ENCODE measurements at places on chromosomes 11 and 22.

GRCh38 chr11:126352163-126352562 is 3.3 kb upstream of the ST3GAL4 start:
- DNase-seq, result no peak

GRCh38 chr11:115194802-115195110 is 309.5 kb downstream of the CADM1 start:
- DNase-seq, result no peak

DNA sequence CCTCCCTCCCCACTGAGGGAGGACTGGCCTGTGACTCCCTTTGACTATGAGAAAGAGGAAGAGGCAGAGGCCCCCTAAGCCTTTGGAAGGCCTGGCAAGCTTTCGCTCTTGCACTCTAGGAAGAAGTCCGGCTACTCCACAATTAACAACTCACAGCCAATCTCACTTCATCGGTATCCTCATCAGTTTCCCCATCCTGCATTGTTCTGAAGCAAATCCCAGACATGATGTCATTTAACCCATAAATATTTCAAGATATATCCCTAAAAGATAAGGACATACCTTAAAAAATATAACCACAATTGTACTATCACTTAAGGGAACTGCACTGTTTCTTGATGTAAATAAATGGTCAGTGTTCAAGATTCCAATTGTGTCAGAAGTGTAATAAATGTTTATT is 63.1 kb downstream of the CWC15 start:
- no peak for DNase-seq

- peak; percentile 6 for DNase-seq
Observed at GRCh38 chr22:22593964-22594656, 35.0 kb upstream of the PRAME start.

DNA sequence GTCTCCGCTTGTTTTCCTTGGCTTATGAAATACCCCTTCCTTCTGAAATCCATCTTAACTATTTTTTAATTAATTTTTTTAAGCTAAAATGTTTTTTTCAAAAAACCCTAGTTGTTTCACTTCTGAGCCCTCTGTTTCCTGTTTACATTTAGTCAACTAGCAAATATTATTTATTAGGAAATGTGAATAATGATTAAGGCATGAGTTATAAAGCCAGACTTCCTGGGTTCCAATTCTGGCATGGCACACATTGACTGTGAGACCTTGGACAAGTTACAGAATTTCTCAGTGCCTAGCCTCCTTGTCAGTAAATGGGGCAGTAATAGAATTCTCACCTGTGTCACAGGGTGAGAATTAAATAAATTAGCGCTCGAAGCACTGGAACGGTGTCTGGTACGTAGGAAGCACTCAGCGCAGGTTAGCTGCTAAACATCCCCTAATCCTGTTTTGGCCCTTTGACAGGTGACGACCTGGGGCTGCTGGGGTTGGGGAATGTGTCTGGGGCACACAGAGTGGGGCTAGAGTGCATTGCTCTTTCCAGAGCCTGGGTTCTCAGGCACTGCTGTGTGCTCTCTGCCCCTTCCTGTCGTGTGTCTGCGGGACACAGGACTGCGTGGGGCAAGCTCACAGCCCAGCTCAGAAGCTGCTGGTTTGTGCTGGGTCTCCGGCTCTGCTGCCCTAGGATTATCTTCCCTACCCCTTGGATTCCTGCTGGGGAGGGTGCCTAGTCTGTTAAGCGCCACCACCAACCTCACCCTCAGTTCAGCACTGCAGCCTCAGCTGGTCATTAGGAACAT is 13.1 kb downstream of the PANX1 start:
- no peak for DNase-seq

DNA sequence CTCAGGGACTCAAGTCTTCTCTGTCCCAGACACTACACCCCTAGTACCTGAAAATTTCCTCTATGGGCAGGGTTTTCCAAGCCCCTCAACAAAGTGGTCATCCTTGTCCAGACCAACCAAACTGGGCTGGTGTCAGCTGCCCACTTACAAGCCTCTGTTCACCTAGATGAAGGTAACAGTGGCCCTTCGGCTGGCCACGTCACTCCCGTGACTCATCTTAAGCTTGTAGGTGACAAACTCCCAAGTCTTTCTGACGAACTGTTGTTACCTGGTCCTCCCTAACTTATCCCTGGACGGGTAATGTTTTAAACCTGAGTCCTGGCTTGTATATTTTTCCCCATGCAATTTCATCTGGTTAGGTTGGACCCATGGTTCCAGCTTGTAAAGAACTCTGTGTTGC is 4.7 kb downstream of the CXCR5 start:
- no peak for DNase-seq

DNA sequence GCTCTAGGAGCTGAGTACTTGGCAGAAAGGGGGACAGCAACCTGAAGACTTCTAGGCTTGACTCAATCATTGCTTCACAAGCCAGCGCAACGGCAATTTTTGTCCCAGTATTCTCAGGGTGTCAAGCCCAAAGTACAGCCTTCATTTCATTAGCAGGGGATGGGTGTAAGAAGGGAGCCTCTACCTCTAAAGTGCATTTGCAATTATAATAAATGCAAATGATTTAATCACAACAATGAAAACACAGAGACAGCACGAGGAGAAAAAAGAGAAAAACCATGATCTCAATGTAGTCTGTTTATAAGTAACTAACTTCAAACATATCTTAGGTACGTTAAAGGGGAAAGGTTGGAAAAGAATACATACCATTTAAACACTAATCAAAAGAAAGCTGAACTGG is 34.7 kb downstream of the ZBTB44 start:
- DNase-seq, result no peak

GRCh38 chr11:59214141-59214893 is 1.6 kb upstream of the MPEG1 start:
- DNase-seq, result no peak

- no peak for DNase-seq
Observed at GRCh38 chr11:126058105-126058874, 4.4 kb downstream of the CDON start.

- DNase-seq, result peak; percentile 84
Observed at GRCh38 chr22:36470162-36470993, 11.1 kb downstream of the TXN2 start.

DNA sequence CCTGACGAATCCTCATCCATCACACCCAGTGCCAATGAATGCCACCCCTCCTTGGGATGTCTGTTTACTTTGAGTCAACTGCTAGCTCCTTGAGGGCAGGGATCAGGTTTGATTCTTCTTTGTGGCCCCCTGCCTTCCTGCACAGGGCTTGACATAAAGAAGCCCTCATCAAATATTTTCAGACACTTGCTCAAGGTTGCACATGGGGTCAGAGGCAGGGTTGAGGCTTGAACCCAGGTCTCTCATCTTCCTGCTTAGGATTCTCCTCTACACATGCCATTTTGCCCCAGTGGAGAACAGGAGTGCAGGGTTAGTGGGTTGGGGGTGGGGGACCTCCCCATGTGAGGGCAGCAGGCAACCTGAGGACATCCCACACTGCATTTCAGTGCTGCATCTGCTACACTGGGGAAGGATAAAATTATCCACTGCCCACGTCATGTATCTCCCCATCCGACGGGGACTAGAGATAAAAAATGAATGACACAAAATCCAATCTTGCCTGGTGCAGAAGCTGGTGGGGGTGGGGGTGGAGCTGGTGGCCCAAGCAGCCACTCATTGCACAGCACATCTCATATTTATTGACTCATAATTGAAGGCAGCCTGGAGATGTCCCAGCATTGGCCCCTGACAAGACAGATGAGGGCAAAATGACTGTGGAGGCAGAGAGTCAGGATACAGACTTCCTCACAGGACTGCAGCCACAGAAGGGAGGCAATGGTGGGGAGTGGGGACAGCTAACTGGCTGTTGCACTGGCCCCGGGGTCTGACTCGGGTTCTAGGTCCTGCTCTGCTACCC is 41.3 kb downstream of the NEU3 start:
- no peak for DNase-seq

GRCh38 chr11:398826-399225 is 4.8 kb downstream of the PKP3 start:
- no peak for DNase-seq

DNA sequence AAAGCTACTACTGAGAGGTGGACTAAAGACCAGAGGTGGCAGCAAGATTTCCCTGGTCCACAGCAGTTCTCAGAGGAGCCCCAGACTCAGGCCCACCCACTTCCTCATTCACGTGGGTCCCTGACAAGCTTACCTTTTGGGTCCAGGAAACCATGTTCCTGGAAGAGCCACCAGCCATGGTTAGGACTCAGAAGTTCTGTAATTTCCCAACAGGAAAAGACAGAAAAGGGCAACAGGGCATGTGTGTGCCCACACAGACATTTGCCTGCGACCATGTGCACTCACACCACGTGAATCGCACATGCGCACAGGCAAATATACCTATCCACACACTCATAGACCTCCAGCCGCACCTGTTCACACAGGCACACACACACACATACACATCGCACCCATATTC is 42.9 kb downstream of the LRRC32 start:
- DNase-seq, result no peak

DNA sequence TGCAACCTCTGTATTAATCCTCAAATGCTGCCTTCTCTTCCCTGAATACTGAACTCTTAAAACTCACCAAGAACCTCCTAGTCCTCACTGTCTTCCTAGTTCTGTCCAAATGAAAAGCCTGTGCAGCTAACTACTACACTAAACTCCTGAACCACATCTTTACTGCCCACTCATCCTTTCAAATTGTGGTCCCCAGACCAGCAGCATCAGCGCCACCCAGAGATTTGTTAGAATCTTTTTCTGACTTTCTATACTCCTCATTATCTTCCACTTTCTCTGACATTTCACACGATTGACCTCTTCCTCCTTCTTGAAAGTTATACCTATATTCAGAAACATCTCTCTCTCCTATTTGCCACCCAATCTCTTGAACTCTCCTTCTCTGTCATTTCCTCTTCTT is 461.3 kb downstream of the DLG2 start:
- no peak for DNase-seq

GRCh38 chr11:8832571-8833260 is 78.3 kb upstream of the AKIP1 start:
- DNase-seq, result peak; percentile 37

DNA sequence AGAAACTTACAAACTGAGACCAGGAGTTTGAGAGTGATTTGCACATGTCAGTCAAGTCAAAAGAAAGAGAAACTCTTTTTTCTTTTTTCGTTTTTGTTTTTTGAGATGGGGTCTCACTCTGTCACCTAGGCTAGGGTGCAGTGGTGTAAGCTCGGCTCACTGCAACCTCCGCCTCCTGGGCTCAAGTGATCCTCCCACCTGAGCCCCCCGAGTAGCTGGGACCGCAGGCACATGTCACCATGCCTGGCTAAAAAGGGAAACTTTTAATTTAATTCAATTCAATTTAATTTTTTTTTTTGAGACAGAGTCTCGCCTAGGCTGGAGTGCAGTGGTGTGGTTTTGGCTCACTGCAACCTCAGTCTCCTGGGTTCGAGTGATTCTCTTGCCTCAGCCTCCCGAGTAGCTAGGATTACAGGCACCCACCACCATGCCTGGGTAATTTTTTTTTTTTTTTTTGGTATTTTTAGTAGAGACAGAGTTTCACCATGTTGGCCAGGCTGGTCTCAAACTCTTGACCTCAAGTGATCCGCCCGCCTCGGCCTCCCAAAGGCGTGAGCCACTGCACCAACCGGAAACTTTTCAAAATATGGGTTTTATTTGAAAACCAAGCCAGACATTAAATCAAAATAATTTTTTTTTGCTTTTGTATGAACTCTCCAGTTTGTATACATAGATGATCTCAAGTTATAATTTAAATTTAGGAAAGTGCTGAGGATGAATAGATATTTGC is 9.9 kb downstream of the UCP3 start:
- DNase-seq, result no peak

DNA sequence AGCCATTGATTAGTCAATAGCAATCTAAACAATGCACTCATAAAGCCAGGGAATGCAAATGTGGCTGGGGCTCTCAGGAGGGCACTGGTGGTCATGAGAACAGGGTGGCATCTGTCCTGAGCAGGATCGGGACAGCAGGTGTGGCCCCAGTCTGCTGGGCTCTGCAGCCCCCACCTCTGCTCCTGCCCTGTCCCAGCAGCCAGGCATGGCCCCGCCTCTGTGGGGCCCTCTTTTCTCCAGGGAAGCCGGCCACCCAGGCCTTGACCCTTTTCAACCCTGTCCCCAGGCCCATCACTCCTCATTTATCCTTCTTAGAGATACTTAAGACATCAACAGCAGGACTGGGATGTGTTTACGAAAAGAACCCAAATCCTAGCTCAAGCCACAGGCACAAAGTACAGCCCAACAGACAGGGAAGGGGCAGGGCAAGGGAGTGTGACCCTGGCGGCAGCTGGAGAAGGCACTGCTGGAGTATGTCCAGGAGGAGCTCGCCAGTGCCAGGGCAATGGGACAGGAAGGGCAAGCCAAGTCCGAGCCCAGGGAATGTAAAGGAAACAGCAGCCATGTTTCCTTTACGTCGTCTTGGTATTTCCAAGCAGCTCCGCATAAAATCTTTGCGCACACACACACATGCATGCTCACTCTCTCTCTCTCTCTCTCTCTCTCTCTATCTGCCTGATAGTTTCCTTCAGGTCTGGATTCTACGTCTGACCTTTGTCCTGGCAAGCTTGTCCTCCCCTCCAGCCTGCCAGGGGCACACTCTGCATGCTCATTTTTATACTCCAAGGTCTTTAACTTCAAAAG is 59.9 kb downstream of the DGCR2 start:
- DNase-seq, result no peak

- DNase-seq, result no peak
Observed at GRCh38 chr11:75516140-75516539, 9.6 kb downstream of the GDPD5 start.

GRCh38 chr11:2780850-2781407 is 81.1 kb upstream of the KCNQ1OT1 start:
- no peak for DNase-seq

DNA sequence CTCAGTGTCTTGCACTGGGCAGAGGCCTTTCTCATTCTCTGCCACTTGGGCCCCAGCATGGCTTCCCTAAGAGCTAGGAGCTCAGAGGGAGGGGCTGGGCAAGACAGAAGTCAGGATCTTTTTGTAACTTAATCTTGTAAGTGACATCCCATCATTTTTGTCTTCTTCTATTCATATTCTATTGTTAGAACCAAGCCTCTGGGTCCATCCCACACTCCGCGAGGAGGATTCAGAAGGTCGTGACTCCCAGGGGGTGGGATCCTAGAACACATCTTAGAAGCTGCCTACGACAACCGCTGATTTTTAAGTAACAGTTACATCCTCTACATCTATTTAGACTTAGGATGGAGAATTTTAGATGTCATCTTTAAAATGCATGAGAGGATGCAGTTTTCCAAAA is 1.5 kb upstream of the IL17RA start:
- no peak for DNase-seq

DNA sequence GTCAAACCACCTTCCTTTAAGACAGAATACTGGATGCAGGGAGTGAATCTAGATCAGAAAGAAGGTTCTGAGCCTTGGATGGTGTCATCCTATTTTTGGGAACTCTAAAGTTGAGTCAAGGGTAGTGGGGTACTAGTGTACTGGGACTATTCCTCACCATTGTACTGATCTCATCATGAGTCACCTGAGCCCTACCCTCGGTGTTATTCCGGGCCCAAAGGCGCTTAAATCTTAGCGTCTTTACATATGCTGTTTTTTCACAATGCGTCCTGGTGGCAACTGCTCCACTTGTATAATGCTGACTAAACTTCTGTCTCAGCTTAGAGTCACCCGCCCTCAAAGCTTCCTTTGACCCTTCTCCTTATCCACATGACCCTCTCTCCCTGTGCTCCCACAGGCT is 25.3 kb upstream of the PATE1 start:
- DNase-seq, result no peak

- no peak for DNase-seq
Observed at GRCh38 chr11:61963282-61964057, 4.0 kb downstream of the FTH1 start.

Data from astrocyte of the cerebellum (primary cell).